ENCODE measurements at places on chromosomes 4 and X.

- DNase-seq, result peak; percentile 15
Measured at GRCh38 chrX:12770440-12770839, 20.8 kb upstream of the PRPS2 start.

DNA sequence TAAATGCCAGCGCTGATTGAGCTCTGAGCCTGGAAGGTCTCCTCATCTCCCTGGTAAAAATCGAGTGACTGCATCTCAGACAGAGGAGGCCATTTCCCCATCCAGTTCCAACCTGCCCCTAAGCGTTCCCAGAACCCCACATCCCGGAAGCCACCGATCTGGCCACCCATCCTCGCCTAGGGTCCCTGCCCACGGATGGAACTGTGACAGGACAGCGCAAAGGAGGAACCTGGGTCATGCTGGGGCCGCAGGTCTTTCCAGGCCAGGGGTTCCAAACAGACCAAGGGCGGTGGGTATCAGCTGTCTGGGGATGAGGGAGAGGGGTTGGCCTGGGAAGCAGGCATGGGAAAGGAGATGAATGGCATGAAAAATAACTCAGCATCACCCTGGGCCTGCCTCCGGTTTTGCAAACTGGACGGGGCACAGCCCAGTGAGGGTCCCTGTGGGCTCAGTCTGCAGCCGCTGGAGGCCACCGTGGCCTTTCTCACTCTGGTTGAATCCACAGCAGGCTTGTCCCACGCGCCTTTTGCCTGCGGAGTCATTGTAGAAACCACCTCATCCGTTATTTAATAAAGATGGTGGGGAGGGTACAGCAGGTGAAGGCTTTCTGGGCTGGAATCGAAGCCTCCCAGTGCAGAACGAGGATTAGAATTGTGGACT lies 49.1 kb downstream of the ABLIM2 start:
- no peak for DNase-seq

DNA sequence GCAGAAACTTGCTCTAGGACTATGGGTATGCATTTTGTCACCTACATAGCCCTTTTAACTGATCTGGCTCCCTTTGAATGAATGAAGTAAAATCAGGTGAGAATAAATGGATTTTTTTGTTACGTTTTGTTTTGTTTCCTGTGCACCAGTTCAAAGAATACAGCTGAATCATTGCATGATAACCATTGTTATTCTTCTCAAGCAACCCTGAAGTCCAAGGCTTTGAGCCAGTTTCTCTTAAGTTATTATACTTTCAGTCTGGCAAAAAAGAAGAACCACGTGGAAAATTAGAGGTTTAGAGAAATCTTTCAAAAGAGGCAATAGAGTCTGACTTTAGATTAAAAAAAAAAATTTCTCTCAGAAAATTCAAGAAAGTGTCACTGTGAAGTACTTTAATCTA lies 398.6 kb upstream of the TECRL start:
- no peak for DNase-seq

DNA sequence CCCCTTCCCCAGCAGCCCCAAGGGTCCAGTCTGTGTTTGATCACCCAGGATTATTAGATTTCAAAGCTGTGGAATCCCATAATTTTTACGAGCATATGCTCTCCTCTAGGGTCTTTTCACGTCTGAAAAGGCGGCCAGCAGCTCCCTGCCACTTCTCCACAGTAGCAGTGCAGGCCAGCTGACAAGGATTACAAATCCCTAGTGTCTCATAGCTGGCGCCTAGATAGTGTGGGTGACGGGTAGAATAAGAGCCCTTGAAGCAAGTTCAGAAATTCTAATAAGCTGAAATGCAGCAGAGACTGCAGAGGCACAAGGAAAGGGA lies 79.4 kb downstream of the RLIM start:
- no peak for DNase-seq

GRCh38 chrX:115957862-115958490 lies 212.6 kb upstream of the AGTR2 start:
- no peak for DNase-seq

GRCh38 chrX:136048446-136048845 lies 63.2 kb downstream of the SLC9A6 start:
- no peak for DNase-seq

GRCh38 chr4:8050555-8051206 lies 107.9 kb downstream of the ABLIM2 start:
- peak; percentile 46 for DNase-seq

DNA sequence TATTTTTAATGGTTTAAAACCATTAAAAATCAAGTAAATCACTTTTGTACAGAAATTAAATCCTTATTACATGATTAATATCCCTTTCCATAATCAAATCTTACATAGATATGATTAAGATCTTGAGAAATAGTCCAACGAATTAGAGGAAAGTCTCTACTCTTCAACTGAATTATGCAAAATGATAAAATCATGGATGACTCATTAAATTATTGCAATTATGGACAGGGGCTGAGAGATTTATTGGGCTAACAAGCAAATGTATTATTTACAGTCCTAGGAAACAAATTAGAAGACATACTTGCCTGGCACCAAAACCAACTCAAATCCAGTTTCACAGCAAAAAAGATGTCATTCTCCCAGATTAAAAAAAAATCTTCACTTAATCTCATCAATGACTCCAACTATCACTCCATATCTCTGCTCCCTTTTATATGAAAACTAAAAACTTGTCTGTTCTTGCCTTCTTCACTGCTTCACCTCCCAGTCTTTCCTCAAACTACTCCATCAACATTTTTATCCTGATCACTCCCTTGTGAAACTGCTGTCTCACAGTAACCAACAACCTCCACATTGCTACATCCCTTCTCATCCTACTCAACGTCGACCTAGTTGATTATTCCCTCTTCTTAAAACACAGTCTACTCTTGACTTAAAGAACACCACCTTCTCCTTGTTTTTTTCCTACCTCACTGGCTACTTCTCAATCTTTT lies 18.4 kb upstream of the DDX60 start:
- no peak for DNase-seq

DNA sequence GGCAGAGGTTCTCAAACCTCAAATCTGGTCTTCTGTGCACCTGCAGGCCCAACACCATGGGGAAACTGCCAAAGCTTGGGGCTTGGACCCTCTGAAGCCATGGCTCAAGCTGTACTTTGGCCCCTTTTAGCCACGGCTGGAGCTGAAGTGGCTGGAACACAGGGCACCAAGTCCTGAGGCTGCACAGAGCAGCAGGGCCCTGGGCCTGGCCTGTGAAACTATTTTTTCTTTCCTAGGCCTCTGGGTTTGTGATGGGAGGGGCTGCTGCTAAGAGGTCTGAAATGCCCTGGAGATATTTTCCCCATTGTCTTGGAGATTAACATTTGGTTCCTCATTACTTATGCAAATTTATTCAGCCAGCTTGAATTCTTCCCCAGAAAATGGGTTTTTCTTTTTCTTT lies 18.3 kb upstream of the PI4K2B start:
- no peak for DNase-seq

DNA sequence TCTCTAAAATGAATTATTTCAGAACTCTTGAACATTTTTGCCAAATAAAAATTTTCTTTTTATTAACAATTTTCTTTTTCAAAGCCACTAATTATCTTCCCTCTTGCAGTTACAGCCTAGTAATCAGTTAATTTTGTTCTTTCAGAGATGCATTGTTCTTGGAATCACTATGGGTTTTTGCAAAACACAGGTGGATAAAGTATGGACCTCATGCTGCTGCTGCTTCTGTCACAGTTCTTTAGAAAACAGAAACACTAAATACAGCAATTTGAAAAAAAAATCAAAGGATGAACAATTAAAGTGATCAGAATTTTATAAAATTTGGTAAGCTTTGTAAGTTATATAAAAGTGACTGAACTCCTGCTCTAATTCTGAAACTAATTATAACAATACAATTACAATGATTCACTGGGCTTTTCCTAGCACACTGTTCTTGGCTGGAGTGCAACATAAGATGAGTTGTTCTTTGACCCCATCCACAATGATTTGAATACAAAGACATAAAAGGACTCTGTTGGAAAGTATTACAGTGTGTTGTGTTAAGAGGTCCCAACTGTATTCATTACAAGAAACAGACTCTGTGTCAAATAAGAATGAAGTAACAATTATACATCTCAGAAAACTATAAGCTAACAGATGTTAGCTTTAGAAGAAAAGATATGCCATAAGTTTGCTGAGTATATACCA lies 59.4 kb upstream of the GK2 start:
- DNase-seq, result no peak

GRCh38 chrX:24369816-24370215 lies 9.4 kb downstream of the SUPT20HL1 start:
- DNase-seq, result no peak

GRCh38 chr4:36702245-36702644 lies 420.8 kb downstream of the DTHD1 start:
- no peak for DNase-seq

DNA sequence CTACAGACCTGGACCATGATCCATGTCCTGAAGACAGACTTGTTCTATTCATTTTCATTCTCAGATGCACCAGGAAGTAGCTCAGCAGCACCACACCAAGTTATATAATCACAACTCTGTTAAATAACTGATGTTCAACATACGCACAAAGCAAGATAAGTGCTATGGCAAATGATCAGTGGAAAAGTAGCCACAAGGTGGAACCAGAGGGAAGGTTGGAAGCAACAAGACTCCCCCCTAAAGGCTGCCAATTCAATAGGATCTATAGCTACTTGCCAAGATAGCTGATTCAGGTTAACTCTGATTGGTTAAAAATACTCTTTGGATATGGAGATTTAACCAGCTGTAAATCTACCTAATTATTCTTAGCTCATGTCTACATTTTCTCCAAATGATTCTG lies 23.7 kb upstream of the FAM47B start:
- DNase-seq, result peak; percentile 20

DNA sequence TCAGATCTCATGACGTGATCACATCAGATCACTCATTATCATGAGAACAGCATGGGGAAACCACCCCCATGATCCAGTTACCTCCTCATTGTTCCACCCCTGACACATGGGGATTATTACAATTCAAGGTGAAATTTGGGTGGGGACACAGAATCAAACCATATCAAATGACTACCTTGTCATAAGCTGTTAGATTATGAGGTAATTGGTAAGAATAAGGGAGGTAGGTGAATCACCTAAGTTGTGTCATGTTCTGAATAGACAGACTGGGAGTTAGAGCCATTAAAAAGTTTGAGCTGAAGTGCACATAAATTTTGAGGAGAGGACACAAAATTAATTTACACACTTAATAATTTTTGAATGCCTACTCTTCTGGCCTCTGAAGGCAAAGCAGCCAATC lies 24.7 kb downstream of the SLC9B1 start:
- no peak for DNase-seq

- no peak for DNase-seq
Measured at GRCh38 chrX:153885208-153885787, 675 bp downstream of the L1CAM start.

- no peak for DNase-seq
Measured at GRCh38 chrX:139187738-139188137, 342.8 kb upstream of the F9 start.

DNA sequence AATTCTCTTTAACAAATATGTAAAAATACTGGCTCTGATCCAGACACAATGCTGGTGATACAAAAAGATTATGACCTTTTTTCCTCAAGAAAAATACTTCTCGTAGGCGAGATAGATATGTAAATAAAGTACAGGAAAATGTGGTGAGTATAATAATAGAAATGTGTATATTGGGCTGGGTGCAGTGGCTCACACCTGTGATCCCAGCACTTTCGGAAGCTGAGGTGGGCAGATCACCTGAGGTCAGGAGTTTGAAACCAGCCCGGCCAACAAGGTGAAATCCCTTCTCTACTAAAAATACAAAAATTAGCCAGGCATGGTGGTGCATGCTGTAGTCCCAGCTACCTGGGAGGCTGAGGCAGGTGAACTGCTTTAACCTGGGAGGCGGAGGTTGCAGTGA lies 55.0 kb downstream of the MRPL1 start:
- no peak for DNase-seq

DNA sequence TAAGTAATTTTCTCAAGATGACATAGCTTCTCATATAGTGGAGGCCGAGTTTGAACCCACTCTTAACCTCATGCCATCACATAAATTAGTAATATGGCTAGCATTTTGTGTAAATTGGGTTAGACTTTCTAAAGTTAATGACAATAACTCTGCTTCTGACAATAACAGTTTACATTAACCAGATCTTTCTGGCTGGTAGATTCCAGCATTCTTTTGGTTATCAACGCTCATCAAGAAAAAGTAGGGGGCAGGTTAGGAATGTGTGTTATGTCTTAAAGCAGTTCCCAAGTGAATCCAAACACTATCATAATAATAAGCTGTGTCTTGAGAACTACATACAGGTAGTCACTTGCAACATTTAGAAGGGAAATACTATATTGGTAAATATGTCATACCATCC lies 162.5 kb downstream of the PRDM5 start:
- no peak for DNase-seq

DNA sequence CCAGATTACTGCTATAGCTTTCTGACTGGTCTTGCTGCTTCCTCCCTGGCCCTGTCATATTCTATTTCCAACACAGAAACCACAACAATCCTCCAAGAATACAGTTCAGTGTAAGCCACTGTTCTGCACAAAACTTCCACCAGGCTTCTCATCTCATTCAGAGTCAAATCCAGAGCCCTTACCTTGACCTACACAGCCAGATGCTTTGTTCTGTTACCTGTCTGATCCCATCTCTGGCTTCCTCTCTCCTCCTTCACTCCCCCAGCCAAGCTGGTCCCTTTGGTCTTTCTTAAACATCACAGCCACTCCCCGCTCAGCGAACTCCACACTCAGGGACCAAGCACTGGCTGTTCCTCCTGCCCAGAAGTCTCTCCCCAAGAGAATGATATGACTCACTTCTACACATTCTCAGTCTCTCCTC lies 84.8 kb upstream of the BMP2K start:
- peak; percentile 33 for DNase-seq

DNA sequence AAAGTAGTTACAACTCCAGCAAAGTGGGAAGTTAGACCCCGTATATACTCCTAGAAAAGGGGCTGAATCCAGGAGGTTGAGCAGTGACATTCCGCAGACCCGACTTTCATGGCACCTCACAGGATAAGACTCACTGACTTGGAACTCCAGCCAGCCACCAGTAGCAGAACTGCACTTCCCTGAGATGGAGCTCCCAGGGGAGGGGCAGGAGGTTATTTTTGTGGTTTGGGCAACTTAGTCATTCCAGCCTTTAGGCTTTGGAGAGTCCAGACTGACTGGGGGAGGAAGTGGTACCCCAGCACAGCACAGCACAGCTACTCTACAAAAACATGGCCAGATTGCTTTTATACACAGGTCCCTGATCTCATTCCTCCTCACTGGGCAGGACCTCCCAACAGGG lies 319.1 kb downstream of the PCDH19 start:
- no peak for DNase-seq

DNA sequence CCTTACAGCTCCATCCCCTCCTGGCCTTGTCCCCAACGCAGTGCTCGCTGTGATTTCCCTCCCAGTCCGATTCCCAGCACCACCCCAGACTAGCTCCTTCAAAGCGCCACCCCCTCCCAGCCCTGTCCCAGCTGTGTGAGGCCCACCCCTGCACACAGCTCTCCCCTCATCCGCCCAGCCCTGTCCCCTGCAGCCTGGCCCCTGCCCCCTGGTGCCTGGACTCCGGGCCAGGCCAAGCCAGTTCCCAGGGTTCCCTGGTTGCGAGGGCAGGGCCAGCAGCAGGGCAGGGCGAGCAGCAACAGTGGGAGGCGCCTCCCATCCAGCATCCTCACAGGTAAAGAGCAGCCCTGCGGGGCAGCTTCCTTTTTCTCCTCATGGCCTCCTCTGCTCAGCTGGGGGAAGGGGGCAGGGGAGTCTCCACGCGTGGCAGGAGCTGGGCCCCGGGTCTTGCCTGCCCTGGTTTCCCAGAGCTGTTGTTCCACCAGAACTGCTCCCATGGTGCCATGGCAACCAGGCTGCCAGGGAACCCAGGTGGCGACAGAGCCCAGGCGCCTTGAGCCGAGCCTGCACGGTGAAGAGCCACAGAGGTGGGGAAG lies 24.8 kb downstream of the IQSEC2 start:
- DNase-seq, result no peak

- DNase-seq, result no peak
Measured at GRCh38 chr4:76659103-76659490, 224.1 kb downstream of the SHROOM3 start.

All from AG20443 (cell line).